ENCODE measurements at places on chromosomes 2 and 18. TPM values are rescaled to one million over a fixed set of nuclear protein-coding genes. Genes with fewer than 3 reads are reported as not detected.
A peak's percentile ranks its signal among the peaks of the same experiment; 100 is the strongest.

Gene CTAGE1
- total RNA-seq, result not detected

Gene GCG
- total RNA-seq, result not detected

Gene DYNAP
- not detected for total RNA-seq

DNA sequence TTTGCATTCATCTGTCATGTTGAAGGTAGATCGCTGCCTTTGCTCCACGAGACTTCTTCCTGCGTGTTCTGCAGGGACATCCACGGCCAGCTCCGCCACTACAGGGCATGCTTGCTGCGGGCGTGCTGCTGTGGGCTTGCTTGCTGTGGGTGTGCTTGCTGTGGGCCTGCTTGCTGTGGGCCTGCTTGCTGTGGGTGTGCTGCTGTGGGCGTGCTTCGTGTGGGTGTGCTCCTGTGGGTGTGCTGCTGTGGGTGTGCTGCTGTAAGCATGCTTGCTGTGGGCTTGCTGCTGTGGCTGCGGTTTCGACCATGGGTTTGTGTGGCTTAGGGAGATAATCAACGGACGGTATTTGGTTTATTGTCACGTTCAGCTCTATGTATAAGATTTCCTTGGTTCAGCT is 161.3 kb upstream of the NFATC1 start:
- H3K4me1 ChIP-seq, result peaks cover 11% of the 10 kb centered on the region
- no peak overlapping the region for H3K27ac ChIP-seq
- DNase-seq, result no peak
- H3K4me3 ChIP-seq, result no peak overlapping the region
- H3K36me3 ChIP-seq, result no peaks in the 10 kb centered on the region

DNA sequence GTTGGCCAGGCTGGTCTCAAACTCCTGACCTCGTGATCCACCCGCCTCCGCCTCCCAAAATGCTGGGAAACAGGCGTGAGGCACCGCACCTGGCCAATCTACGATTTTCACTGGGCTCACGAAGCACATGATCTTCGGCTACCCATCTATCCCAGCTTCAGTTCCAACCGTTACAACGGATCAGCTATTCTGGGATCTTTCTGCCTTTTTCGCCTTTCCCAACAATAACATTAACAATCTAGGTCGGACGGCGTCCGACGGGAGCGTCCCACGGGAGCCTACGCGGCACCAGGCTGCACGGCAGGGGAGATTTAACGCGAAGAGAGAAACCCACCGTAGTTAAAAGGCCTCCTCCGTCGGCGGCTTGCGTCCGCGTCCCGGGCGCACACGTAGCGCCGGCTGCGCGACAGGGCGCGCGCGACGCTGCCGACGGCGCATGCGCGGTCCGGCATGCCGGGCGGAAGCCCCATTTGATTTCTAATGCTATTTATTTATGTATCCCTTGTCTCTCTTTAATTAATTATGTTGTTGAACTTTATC is at the start of gene MSL3B:
TSS of gene MSL3B (minus strand) at position 394 of the 540 bp plus-strand sequence.
- H3K36me3 ChIP-seq, result peaks cover 5% of the 10 kb centered on the region
- peaks cover 13% of the 10 kb centered on the region for H3K27me3 ChIP-seq
- H3K27ac ChIP-seq, result peak within 1 kb of the TSS; percentile 83

DNA sequence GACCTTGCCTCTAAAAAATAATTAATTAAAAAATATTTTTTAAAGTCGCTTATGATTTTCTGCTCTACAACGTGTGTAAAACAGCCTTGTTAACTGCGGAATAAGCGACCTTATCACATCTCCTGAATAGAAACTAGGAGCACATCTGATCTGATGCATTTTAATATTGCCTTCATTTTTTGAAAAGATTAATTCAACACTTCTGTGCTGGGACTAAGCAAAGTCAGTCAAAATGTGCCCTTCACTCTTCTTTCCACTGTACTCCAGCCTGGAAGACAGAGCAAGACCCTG is 12.6 kb downstream of the CLEC4F start:
- H3K36me3 ChIP-seq, result no peaks in the 10 kb centered on the region
- no peak for DNase-seq
- H3K4me3 ChIP-seq, result no peak overlapping the region
- H3K27me3 ChIP-seq, result peaks cover 24% of the 10 kb centered on the region
- no peak overlapping the region for H3K27ac ChIP-seq

DNA sequence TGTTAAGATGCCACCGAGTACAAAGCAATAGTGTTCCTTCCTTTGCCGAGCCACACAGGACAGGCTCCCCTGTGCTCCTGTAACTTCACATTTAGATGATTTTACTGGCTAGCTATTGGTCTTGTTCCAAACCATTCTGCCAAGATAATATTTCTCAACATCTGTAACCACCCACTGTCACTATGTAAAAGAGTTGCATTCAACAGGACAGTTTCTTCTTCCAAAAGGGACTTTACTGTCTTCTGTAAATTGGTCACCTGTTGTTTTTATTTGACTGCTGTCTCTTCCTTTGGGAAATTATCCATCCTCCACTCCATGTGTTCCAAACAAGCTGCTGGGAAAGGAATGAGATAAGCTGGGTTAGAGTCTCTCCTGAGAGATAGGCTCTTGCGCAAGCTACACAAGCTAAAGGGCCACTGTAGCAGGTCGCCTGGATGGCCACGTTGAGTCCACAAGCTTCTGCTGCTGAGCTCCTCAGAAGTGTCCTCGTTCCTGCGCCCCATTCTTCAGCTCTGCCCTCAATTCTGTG is 14.4 kb upstream of the BZW1 start:
- peaks cover 6% of the 10 kb centered on the region for H3K27me3 ChIP-seq

GRCh38 chr18:63303547-63303946 is 16.0 kb downstream of the BCL2 start:
- DNase-seq, result no peak
- peaks cover 77% of the 10 kb centered on the region for H3K4me1 ChIP-seq
- no peaks in the 10 kb centered on the region for H3K27me3 ChIP-seq
- H3K36me3 ChIP-seq, result peaks cover 7% of the 10 kb centered on the region
- H3K4me3 ChIP-seq, result peak overlapping the region; percentile 39
- peak overlapping the region; percentile 93 for H3K27ac ChIP-seq

DNA sequence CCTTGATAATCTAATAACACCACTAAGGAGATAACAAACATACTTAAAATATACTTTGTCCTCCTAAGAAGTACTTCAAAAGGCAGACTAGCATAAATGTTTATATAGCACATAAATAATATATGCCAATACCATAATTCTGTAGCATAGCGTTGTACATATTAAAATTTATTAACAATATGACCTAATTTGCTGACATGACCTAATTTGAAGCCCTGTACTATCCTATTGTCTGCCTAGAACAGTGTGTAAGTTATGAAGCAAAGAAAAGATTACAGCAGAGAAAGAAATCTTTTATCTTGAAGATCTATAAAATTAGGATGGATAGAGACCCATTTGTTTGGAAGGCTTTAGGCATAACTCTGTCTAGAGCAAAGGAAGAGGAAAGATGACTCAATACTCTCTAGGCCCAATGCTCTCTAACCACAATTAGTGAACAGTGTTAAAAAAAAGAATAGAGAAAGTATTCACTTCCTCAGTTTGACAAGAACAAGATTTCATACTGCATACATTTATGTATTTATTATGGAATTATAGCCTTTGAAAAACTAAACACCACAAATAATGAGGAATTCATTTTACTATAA is 231.3 kb downstream of the ZRANB3 start:
- H3K4me1 ChIP-seq, result no peaks in the 10 kb centered on the region
- peaks cover 7% of the 10 kb centered on the region for H3K36me3 ChIP-seq
- DNase-seq, result no peak
- H3K4me3 ChIP-seq, result no peak overlapping the region
- H3K27ac ChIP-seq, result no peak overlapping the region
- H3K27me3 ChIP-seq, result no peaks in the 10 kb centered on the region

DNA sequence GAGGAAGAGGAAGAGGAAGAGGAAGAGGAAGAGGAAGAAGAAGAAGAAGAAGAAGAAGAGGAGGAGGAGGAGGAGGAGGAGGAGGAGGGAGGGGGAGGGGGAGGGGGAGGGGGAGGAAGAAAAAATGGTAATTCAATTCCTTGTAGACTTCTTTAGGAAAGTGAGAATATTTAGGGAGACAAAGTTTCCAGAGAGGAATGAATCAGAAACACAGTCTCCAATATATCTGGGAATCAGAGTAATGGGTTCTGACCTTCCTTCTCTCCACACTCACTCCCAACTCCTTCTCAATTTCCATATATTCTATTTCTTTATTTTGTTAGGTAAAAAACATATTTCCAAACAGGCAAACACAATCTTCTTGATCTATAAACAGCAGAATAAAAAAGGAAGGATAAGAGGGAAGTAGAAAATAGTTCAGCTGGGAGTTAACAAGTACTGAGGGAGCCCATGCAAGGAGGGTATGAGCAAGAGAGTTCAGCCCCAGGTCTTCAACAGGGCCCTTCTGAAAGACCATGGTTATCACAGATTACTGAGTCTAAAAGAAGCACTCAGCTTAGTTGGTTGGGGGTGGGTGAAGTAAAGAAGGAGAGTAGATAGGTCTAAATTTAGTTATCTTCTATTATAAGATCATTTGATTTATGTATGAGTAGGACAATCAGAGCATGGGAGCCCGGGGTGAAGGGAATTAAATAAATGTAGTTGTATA is 480.8 kb downstream of the NRXN1 start:
- no peaks in the 10 kb centered on the region for H3K27me3 ChIP-seq
- H3K36me3 ChIP-seq, result no peaks in the 10 kb centered on the region
- H3K4me3 ChIP-seq, result no peak overlapping the region

- H3K36me3 ChIP-seq, result no peaks in the 10 kb centered on the region
- H3K27ac ChIP-seq, result no peak overlapping the region
- peaks cover 5% of the 10 kb centered on the region for H3K27me3 ChIP-seq
- no peaks in the 10 kb centered on the region for H3K4me1 ChIP-seq
- no peak for DNase-seq
Observed at GRCh38 chr18:59672235-59672711, 24.9 kb downstream of the CCBE1 start.

DNA sequence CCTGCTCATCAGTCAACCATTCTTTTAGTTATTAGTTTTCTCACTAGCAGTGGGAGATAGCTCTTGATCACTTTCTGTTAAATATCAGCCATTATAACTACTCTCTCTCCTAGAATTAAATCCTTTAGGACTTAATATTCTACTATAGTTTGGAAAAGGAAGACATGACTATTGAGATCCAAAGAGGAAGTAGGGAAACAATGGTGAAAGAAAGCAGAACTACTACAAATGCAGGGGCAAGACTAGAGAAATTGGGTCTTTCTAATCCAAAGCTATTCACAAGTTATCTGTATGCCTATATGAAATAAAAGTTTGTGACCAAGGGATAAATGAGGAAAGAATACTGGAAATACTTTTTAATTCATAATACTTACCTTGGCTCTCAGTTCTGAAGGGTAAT is 65.1 kb downstream of the SRBD1 start:
- H3K4me3 ChIP-seq, result no peak overlapping the region
- DNase-seq, result no peak
- peak overlapping the region; percentile 45 for H3K27ac ChIP-seq
- peaks cover 11% of the 10 kb centered on the region for H3K4me1 ChIP-seq

DNA sequence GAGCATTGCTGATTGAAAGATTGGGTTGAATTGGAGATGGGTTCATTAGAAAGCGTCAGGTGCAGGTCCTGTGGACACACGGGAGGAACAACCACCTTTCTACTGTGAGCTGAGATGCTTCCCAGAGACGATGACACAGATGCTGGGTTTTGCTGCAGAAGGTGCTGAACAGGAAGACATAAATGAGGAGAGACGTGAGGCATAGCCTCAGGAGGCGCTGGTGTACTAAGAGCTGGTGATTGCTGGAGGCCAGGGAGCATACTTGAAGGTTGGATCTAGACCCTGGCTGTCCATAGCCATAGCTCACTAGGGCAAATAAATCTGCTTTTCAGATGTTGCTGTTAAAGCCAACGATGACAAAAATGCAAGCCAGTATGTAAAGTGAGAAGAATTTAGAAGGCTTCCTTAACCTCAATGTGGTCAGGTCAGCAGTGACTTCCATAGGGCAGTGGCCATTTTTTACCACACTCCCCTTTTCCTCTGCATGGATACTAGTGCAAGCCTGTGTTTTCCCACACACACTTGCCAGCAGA is 153.7 kb downstream of the SOX11 start:
- H3K4me1 ChIP-seq, result no peaks in the 10 kb centered on the region
- no peak overlapping the region for H3K27ac ChIP-seq
- no peaks in the 10 kb centered on the region for H3K36me3 ChIP-seq
- no peak for DNase-seq
- H3K4me3 ChIP-seq, result no peak overlapping the region
- H3K27me3 ChIP-seq, result no peaks in the 10 kb centered on the region

- H3K27me3 ChIP-seq, result no peaks in the 10 kb centered on the region
- DNase-seq, result no peak
- H3K4me3 ChIP-seq, result no peak overlapping the region
- no peaks in the 10 kb centered on the region for H3K4me1 ChIP-seq
- H3K27ac ChIP-seq, result no peak overlapping the region
- H3K36me3 ChIP-seq, result peaks cover 5% of the 10 kb centered on the region
Observed at GRCh38 chr2:102771114-102771513, 9.3 kb downstream of the TMEM182 start.

- H3K4me1 ChIP-seq, result no peaks in the 10 kb centered on the region
- no peak overlapping the region for H3K27ac ChIP-seq
- no peaks in the 10 kb centered on the region for H3K36me3 ChIP-seq
- H3K4me3 ChIP-seq, result no peak overlapping the region
Observed at GRCh38 chr2:139177041-139177440, 396.9 kb upstream of the NXPH2 start.

DNA sequence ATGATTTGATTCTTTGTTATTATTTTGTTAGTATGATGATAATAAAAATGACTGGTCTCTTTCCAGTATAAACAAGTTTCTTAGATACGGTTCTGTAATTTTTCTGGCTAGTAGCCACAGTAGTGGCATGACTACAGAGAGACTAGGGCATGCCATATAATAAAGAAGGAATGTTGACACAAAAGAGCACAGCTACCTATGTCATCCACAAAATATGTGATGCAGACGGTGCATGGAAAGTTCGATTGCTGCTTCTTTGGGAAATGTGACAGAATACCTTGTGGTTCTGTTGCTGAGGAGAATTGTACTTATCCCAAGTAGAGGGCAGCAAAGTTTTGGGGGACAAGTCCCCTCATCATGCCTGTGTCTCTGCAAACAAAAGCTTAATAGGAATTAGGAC is 26.1 kb upstream of the SETBP1 start:
- H3K4me3 ChIP-seq, result no peak overlapping the region
- peaks cover 4% of the 10 kb centered on the region for H3K36me3 ChIP-seq
- peaks cover 2% of the 10 kb centered on the region for H3K4me1 ChIP-seq
- H3K27ac ChIP-seq, result no peak overlapping the region
- no peak for DNase-seq

DNA sequence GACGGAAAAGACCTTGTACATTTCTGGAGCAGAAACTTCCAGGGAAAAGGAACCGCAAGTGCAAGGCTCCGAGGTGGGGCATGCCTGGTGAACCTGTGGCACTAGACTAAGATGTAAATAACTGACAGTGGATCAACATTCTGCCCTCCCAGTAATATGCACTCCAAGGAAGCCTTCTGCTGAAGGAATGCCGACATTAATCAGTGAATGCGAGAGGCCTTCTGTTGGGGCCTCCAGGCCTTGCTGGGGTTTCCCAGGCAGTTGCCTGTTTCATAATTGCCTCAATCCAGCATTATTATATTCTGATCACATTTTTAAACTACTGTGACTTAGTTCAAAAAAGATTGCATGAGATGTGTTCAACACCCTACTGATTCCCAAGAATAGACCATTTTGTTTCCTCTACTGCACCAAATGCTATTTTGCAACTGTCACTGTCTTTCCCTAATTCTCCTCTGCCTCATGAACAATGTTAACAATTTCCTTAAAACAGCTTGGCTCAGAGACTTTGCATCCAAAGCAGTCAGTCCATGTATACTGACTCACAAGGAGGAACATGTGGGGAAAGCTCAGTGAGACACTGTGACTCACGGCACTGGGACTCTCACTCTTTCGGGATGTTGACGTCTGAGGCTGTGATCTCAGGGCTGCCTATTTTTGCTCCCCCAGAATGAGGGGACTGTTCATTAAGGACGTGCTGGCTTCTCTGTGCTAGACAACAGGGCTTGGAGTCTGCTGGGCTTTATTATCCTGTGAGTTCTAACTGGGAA is 10.5 kb upstream of the DSG2 start:
- H3K27me3 ChIP-seq, result peaks cover 9% of the 10 kb centered on the region
- H3K4me1 ChIP-seq, result no peaks in the 10 kb centered on the region
- H3K4me3 ChIP-seq, result no peak overlapping the region
- DNase-seq, result no peak
- no peaks in the 10 kb centered on the region for H3K36me3 ChIP-seq
- no peak overlapping the region for H3K27ac ChIP-seq
